ENCODE measurements at places on chromosomes 16 and 17. TPM values are rescaled to one million over a fixed set of nuclear protein-coding genes. Genes with fewer than 3 reads are reported as not detected.

Gene CD2BP2
- total RNA-seq, result 36.0 TPM

DNA sequence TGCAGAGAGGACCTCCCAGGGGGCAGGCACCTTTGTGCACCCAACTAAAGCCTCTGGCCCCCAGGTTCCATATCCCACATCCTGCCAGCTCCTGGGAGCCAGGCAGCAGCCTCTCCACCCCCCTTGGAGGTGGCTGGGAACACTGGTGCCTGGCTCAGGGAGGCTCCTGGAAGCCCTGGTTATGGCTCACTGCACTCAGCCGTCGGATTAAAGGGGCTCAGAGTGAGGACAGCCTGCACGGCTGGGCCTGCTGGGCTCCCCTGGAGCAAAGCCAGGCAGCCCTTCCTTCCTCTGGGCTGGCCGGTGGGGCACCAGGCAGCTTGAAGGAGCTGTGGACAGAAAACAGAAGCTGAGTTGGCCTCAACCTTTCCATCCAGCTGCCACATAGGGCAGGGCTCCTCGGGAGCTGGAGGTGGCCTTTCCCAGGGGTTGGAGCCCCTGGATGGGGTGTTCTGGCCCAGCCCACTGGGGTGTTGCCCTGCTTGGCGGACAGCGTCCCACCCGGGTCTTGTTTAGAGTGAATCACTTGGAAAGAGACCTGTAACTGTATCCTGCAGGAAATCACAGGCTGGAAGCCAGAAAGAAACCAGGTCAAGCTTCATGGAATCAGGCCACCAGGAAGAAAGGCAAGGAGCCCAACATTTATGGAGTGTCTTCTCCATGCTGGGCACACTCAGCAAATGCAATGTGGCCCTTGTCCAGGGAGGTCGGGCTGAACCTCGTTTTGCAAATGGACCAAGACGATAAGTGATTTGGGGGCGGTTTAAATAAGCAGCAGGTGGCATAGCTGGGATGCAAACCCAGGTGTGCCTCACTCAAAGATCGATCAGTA lies 253.3 kb downstream of the SOX9 start:
- no peak for DNase-seq

Gene ERN2
- total RNA-seq, result 0.83 TPM

Gene GAA
- total RNA-seq, result 25.6 TPM

DNA sequence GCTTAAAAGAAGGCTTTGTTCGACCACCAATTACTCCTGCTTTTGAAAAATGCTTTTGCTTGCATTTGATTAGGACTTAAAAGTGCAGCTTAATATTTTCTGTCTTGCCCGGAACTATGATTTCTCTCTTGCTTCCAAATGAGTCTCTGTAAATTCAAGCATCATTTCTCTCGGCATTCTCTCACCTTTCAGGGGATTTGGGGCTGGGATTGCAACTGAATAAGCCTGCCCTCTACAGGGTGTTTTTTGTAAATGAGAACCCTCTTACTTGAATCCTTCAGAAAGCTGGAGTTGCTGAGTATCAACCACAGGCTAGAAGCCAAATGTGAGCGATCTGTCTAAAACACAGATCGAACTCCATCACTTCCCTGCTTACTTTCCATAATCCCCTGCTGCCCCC lies 234.6 kb downstream of the TMEM114 start:
- DNase-seq, result no peak

Gene KRT39
- total RNA-seq, result 0.33 TPM

- peak; percentile 10 for DNase-seq
Measured at GRCh38 chr16:10817963-10818941, at the start of gene TVP23A. Gene TVP23A, minus strand, starts transcription at chr16:10818794. Its CDS starts 301 bp downstream, at chr16:10818493.

GRCh38 chr16:69706256-69706974 lies 19.9 kb downstream of the NQO1 start:
- no peak for DNase-seq

DNA sequence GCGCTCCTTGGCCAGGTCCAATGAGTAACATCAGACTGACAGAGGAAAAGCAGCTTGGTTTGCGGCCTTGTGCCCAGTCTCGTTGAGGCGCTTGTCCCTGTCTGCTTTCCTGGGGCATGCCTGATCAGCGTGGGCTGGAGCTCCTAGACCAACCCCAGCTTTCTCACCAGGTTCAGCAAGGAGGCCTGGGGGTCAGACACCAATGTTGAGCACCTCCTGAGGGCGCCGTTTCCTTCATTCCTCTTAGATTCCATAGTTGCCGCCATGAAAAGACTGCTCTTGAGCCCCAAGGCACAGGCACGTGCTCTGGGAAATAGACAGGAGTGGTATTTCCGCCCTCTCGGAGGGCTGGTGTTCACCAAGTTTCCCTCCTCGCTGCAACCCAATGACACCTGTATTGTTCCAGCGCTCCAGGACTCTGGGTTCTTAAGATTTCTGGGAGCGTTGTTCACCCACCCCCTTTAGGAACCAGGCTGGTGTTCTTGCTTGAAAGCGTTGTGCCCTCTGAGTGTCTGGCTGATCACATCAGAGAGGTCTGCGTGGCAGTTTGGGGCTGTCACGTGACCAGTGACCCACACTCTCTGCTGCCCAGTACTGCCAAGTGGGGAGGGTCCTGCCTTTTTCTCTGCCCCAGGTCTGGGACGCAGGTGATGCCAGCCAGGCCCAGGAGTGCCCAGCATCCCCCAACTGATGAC lies 18.0 kb downstream of the KCTD2 start:
- no peak for DNase-seq

Gene MPRIP
- 104 TPM for total RNA-seq

Gene CEP112
- 5.4 TPM for total RNA-seq

DNA sequence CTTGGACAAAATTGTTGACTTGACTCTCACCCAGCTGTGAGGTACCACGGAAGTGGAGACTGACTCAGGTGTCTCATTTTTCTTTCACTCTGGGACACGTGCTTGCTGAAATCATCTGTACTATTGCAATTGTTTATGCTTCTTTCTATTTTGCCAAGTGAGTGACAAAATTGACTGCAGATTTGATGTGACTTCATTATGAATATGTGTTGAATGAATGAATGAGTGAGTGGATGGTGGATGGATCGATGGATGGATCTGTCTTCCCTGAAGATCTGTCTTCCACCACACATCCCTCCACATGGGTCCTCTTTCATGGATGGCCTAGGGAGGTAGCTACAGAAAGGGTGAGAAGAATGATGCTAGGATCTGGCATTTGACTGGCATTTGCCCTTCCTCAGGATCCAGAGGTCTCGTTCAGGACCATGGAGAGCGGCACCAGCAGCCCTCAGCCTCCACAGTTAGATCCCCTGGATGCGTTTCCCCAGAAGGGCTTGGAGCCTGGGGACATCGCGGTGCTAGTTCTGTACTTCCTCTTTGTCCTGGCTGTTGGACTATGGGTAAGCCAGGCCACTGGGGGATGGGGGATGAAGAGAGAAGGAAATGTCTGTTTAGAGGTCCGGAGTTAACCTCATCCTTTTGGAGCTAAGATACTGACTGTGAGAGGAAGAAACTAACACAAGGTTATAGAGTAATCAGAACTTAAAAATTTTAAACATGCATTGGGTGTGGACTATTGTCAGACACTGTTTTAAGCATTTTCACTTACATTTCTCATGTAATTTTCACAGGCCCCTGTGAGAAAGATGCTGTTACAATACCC lies 12.7 kb downstream of the SLC5A11 start:
- DNase-seq, result peak; percentile 40

GRCh38 chr17:75077072-75077495 lies 10.7 kb upstream of the SLC16A5 start:
- no peak for DNase-seq

DNA sequence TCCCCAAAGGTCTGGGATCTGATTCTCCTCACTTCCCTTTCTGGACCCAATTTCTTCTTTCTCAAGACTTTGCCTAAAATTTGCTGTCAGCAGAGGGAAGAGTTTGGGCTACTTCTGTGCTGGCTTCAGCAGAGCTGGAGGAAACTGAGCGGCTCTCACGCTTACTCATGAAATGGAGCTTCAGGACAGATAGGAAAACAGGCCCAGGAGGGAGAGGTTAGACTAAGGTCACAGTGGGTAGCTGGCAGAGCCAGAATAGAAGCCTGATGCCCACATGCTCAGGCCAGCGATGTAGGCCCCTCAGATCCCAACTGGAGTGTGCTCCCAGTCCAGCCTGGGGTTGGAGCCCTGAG lies 593 bp downstream of the SLC38A7 start:
- DNase-seq, result peak; percentile 20

DNA sequence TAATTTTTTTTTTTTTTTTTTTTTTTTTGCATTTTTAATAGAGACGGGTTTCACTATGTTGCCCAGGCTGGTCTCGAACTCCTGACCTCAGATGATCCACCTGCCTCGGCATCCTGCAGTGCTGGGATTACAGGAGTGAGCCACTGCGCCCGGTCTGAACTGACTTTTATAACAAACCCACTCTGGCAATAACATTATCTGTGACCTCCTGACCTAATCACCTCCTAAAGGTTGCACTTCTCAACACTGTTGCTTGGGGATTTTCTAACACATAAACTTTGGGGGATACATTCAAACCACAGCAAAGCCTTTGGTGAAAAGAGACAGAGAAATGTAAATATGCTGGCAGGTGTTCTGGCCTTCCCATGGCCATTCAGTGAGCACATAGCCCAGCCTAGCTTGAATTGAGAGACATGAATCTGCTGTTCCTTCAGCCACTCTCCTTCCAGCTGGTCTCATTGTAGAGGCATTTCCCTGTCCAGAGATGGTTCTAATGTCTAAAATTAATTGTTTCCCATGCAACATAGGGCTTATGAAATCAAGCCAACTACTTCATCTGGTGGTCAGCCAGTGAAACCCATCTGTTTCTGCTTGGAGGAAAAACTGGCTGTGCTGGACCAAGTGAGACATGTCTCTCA lies 28.3 kb downstream of the LYRM1 start:
- DNase-seq, result peak; percentile 37

DNA sequence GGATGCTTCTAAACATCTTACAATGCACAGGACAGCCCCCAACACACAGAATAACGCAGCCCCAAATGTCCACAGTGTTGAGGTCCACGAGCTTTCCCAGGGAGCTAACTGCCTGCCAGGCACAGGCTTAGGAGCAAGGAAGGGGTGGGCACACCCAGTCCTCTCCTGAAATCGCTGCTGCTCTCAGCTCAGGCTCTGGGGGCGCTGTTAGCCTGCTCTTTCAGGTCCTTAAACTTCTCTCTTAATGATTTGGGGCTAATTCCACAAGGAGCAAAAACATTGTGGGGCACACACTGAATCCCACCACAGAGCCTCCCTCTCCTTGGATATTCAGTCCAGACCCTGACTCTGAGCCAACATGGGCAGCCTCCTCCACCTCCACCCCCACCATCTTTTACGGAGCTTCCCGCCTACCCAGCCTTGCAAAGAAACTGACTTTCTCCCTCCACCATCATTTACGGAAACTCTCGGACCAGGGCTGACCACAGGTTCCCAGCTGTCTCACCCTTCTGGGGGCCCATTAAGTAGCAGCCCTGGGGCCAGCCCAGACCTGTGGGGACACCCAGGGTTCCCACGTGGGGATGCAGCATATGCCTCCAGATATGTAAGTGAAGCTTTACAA lies 1.1 kb downstream of the CD300H start:
- peak; percentile 34 for DNase-seq

Data from fibroblast of lung (primary cell).